Central memory CD4-positive, alpha-beta T cell (primary cell): ENCODE measurements at places on chromosomes 3 and 15.

GRCh38 chr3:7367968-7368367 lies 507.1 kb downstream of the GRM7 start:
- DNase-seq, result no peak

DNA sequence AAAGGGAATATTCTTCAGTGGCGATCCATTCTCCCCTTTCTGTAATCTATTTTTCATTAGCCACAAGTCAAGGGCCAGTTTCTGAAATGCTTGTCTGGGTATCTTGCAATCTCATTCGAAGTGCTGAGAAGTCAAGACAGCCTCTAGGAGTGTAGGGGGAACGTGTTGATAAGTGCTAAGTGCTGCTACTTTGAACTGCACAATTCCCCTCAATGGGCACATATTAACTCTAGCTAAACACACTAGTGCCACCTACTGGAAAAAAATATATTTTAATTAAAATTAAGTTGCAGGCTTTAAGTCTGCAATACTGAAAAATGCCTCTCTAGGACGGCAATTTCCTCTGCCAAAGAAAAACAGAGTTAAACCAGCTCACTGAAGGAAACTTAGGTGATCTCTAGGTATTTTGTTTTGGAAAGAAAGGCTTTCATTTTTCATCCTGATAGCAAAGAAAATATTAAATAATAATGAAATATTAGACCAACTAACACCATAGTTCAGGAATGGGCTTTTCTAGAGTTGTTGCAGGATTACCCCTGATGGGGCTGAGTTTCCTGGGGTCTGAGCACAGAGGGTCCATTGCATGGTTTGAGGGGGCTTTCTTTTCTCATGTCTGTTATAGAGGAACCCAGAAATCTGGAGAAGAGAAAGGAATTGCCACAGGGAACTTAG lies 181.9 kb upstream of the KBTBD8 start:
- peak; percentile 56 for DNase-seq

DNA sequence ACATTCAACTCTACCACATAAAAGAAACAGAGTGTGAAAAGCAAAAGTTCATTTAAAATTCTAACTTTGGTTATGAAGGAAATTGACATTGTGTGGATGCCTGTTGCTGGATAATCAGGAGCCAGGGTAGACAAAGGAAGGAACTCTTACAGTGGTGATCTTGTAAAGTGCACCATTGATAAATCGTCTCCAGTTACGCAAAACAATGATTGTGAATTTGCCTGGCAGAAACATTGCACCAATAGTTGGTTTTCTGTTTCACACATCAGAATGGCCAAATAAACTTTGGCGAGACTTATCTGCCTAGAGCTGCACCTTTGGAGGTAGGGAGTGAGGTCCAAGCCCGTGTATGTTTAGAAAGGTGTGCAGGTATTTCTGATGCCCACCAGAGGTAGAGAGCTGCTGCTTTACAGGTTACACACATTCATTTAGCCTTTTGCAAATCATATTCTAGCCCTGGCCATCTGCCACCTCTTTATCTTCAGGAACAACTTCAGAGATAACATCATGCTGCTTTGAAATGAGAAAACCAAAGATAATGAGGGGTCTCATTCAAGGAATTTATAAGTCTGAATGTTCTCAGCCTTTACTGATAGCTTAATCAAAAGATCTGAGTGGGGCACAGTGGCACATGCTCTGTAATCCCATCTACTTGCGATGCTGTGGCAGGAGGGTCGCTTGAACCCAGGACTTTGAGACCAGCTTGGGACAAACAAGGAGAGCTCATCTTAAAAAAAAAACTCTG lies 47.4 kb upstream of the P3H2 start:
- no peak for DNase-seq

DNA sequence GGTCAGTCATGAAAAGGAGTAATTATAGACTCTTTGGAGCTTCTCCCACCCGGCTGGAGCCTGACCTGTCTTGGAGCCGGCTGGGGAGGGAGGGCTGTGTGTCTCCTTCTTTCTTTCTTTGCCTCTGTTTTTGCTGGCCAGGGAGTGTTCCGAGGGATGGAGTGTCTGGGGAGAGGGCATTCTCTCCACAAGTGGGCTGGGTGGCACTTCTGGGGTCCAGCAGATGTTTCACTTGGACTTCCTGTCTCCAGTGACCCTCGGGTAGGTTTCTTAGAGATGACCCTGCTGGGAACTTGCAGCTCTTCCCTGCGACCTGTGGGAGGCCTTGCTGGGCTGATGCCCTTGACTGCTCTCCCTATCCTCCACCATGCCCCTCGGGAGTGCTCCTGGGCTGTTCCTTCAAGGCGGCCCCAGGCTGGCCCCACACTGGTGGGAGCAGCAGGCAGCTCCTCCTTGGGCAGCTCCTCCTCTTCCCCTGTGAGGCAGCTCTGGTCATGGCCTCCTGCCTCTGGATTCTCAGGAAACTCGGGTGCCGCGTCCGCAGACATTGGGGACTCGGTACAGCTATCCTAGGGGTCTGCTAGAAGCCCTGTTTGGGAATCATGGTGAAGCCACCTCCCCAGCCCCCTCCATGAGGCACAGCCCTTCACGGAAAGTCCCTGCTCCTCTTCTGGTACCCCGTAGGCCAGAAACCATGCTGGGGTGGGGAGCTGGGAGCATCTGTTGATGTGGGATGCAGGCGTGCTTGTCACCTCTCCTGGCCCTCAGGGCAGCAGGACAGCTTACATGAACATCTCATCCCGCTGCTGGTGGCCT lies 44.9 kb downstream of the APBA2 start:
- no peak for DNase-seq

GRCh38 chr15:90895571-90896117 lies 7.5 kb upstream of the MAN2A2 start:
- no peak for DNase-seq

- DNase-seq, result no peak
Observed at GRCh38 chr3:177493091-177493490, 295.8 kb upstream of the TBL1XR1 start.

DNA sequence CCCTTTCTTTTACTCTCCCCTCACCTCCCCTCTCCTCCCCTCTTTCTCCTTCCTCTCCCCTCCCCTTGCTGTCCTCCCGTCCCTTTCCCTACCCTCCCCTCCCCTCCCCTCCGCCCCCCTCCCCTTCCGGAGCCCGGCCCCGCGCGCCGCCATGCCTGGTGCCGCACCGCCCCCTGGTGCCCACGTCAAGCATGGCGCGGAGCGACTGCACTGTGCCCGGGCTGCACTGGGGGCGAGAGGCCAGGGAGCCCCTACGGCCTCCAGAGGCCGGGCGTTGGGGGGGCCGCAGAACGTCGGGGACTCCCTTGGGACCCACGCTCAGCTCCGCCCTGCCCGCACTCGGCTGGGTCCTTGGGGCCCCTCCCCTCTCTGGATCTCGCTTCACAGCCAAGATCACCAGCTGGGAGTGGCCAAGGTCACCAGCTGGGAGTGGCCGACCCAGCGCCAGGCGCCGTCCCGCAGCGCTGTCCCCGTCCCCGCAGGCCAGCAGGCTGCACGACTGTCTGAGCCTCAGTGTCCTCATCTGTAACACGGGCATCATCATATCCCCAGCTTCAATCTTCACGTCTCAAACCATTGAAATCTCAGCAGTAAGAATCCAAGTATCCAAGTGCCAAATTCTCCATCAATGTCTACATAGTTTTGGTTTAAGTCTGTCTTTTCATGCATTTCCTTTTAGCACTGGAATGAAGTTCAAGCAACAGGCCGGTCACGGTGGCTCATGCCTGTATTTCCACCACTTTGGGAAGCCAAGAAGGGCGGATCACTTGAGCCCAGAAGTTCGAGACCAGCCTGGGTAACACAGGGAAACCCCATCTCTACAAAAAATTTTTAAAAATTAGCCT lies 42.5 kb downstream of the TPRA1 start:
- DNase-seq, result peak; percentile 55

DNA sequence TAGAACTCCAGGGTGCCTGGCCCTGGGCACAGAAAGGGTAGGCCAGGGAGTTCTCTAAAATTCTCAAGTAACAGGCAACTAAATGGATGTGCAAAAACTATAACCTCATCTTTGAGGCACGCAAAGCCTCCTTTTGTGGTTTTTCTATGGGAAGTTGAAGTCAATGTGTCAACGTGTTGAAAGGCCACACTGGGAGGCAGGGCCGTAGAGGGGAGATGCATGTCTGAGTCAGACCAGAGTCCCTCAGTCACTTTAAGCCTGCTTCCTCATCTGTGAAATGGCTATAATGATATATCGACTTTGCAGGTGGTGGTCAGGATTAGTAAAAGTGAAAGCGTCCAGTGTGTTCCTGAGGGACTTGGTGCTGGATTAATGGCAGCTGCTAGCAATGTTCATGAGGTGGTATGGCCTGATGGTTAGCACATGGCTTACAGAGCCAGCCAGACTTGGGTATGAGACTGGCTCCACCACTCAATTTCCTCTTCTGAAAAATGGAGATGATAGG lies 17.0 kb downstream of the TGM5 start:
- DNase-seq, result no peak

GRCh38 chr15:90036806-90037510 lies 35.8 kb downstream of the ZNF710 start:
- DNase-seq, result no peak

DNA sequence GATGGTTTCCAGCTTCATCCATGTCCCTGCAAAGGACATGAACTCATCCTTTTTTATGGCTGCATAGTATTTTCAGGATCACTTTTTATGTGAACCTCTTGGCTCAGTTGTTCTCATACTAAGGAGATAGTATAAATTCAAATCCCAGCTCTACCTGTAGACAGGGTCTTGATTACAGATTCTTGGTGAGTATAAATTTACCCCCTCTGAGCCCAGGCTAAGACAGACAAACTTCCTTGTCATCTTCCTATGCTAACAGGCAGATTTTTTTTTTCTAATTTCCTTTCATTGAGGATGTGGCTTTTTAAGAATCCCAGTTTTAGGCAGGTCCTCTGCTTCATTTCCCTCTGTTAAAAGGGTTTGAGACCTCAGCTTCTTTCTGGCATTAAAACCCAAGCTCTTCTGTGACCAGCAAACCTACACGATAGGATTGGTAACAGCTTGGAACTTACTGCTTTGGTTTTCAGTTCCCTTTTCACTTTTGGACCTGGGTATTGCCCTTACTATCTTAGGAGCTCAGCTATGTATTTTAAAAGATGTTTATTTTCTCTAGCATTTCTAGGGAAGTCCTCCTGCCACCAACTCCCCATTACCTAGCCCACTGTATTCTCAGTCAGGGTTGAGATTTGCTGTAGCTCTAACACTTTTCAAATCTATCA lies 72.5 kb downstream of the VPS8 start:
- no peak for DNase-seq

- no peak for DNase-seq
Observed at GRCh38 chr3:122076491-122077292, 21.5 kb downstream of the CD86 start.

GRCh38 chr3:157551961-157552360 lies 48.7 kb upstream of the VEPH1 start:
- no peak for DNase-seq

DNA sequence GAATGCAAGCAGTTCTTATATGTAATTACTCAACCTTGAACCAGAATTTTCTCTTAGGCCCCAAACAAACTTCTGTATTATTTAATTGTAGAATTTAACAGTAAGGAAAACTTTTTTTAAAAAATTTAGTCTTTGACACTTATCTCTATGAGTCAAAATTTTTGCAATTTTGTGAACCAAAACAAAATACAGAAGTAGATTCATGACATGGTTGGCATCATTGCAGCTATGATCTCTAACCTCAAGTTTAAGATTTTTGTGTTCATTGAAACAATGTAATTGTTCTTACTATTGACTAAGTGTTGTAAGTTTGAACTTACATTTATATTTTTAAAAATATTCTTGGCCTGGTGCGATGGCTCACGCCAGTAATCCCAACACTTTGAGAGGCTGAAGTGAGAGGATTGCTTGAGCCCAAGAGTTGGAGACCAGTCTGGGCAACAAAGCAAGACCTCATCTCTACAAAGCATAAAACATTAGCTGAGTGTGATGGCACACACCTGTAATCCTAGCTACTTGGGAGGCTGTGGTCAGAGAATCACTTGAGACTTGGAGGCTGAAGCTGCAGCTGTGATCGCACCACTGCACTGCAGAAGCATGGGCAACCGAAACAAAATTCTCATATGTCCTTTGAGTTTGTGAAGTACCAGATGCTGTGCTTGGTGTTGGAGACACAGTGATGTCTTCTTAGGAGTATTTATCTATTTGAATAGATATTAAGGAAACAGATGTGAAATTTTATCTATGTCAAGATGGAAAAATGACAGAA lies 39.7 kb downstream of the STT3B start:
- no peak for DNase-seq

DNA sequence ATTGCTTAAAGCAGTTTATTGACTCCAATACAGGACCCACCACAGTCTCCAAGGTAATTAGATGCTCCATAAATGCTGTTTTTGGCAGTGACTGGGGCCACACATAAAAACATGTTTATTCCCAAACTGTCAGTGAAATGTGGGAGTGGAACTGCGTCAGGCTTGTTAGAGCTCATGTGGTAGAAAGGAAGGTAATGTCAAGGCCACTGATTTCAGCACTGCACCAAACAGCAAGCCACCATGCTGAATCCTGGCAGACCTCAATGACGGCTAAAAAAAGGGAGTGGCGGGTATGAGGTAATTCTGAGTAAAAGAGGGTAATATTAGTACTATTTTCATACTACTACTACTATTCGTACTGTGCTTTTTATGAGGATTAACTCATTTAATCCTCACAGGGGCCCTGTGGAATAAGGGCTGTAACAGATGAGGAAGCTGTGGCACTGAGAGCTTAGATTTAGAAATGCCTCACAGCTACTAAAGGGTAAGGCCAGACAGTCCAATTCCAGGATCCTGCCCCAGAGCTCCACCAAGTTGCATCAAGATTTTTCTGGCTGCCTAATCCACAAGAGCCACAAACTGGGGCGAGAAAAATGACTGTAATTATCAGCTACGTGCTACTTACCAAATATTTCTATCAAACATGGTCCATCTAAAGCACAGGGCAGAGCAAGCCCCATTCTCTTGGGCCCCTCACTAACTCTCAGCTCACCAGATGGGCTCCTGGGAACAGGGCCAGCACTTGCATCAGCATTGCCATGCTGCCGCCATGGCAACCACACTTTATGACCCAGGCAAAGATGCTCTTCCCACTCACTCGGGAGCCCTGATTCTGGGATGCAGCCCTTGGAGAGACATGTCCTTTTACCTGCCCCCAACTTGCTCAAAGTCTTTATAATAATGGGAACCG lies 83.6 kb upstream of the SPATA12 start:
- no peak for DNase-seq

GRCh38 chr3:54888873-54889272 lies 39.0 kb downstream of the LRTM1 start:
- no peak for DNase-seq

GRCh38 chr3:81500039-81500438 lies 261.4 kb downstream of the GBE1 start:
- DNase-seq, result no peak

DNA sequence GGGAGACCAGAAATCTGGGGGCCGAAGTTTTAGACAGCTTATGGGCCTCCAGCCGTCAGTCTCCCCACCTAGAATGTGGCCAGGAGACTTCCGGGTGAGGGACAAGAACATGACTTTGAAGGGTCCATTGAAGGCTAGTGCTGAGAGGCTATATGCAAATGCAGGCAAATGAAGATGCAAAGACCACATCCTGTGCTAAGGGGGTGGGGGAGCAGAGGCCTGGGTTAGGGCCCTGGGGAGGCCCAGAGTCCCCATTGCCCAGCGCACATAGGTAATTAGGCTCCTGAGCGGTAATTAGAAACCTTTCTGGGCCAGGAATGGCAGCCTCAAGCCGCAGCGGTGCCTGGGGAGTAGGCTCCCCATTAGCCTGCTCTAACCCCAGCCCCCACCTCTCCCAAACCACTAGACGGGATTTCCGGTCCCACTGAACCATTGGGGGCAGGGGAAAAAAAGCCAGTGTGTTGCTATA lies 6.8 kb downstream of the CSK start:
- DNase-seq, result peak; percentile 70

GRCh38 chr15:37084602-37085001 lies 15.7 kb downstream of the MEIS2 start:
- DNase-seq, result no peak
